ENCODE measurements at places on chromosomes 12 and 14.

DNA sequence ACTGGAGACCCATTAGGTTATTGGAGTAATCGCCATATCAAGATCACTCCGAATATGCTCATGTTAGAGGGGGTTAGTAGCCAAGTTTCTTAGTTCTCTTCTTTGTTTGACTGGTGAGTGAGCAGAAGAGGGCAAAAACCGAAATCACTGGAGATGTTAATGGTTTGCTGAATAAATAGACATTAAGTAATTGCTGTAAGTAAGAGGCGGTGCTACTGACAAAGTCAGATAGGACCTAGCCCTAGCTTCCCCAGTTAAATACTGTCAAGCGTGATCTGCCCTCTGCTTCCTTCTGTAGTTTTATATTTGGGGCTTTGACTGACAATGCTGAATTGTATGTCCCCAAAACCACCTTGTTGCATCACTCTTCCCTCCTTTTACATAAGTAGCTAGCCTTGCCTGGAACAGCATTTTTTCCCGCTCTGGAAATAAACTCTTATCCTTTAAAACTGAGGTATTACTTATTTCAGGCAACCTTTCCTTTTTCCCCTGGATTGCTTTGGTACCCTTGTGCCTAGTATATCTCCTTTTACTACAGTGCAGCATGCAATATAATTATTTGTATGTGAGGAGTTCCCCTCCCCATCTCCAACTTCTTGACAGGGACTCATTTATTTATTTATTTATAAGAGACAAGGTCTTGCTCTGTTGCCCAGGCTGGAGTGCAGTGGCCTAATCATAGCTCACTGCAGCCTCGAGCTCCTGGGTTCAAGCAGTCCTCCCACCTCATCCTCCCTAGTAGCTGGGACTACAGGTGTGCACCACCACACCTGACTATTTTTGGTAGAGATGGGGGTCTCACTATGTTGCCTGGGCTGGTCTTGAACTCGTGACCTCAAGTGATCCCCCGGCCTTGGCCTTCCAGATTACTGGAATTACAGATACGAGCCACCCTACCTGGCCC lies 1.4 kb downstream of the SNRPF start:
- no peak for DNase-seq

DNA sequence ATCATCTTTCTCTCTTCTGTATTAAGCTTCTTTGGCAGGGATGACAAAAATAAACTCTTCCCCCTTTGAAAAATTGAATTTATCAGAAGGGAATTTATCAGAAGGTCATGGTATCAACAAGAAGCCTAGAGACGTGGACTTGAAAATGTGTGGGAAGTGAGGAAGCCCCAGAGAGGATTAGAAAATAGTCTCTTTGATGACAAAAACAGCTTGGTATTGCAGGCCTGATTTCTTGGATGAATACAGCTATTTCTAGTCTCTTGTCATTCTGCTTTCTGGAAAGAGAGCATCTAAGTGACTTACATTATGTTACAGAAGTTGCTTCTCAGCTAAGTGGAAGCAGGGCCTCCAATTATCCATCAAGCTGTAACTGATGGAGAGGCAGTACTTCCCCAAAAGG lies 111.1 kb downstream of the KITLG start:
- DNase-seq = no peak

- DNase-seq = no peak
These were observed 996.2 kb upstream of the FLRT2 start for GRCh38 chr14:84533791-84534190.

DNA sequence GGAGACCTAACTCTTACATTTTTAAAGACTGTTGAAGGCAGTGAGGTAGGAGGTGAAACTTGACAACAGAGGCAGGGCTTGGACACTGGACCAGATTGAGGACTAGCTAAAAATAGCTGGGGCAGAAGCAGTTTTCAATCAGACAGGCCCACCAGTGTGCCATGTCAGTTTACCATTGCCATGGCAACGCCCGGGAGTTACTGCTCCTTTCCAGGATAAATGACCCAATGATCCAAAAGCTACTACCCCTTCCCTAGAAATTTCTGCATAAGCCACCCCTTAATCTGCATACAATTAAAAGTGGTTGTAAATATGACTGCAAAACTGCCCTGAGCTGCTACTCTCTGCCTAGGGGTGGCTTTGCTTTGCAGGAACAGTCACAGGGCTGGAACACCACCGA lies 53.2 kb upstream of the PKP2 start:
- DNase-seq = no peak

- DNase-seq = no peak
These were observed 268.7 kb upstream of the SEL1L start for GRCh38 chr14:81802341-81802740.

GRCh38 chr14:27056586-27056985 lies 458.8 kb upstream of the NOVA1 start:
- peak; percentile 91 for DNase-seq

GRCh38 chr14:58200480-58200841 lies 512 bp downstream of the ACTR10 start:
- no peak for DNase-seq

DNA sequence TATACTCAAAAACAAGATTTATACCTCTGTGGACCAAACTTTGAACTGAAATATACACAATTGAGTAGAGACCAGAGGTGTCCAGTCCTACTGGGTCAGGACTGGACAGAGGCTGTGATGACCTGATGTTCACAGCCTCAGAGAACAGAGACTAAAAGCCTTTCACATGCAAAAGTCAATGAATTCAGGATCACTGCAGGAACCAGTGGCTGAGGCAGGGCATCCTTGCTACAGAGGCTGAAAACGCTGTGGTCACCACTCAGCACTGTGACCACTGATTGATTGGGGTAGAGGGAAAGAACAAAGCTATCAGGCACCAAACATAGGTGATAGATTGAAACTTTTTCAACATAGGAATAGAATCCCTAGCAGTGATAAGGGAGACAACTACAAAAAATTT lies 25.1 kb downstream of the GRIP1 start:
- DNase-seq = no peak

- DNase-seq = no peak
These were observed 283.0 kb downstream of the ACSS3 start for GRCh38 chr12:81360916-81361315.

DNA sequence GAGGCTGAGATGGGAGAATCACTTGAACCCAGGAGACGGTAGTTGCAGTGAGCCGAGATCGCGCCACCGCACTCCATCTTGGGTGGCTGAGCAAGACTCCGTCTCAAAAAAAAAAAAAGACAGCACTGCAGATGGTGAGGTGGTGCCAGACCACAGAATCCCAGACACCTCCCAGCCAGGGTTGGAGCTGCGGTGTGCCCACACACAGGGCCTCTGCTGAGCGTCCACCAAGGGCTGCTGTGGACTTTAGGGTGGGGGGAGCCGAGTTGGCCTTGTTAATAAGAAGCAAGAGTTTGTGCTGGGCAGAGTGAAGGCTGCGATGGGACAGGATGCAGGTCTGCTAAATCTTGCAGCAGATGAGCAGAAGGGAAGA lies 14.2 kb downstream of the KMT5A start:
- no peak for DNase-seq

DNA sequence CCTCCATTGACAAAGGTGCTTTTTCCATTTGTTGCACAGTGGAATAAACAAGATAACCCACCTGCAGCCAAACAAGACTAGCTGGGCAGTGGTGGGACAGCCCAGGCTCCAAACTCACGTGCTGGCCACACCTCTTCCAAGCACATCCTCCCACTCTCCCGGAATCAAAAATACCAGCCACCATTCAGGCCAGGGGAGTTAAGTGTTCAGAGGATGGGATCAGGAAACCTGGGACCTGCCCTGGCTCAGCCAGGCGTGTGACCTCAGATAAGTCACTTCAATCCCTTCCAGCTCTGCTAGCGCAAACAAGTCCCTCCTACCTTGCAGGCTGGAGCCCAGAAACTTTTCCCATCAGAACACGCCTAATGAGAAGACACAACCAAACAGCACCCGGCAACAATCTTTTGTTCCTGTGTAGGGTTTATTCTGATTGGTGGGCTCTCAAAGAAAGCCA lies 43.3 kb downstream of the ACTN1 start:
- DNase-seq = no peak

GRCh38 chr14:50333014-50333509 lies 20.9 kb downstream of the DMAC2L start:
- DNase-seq = no peak

DNA sequence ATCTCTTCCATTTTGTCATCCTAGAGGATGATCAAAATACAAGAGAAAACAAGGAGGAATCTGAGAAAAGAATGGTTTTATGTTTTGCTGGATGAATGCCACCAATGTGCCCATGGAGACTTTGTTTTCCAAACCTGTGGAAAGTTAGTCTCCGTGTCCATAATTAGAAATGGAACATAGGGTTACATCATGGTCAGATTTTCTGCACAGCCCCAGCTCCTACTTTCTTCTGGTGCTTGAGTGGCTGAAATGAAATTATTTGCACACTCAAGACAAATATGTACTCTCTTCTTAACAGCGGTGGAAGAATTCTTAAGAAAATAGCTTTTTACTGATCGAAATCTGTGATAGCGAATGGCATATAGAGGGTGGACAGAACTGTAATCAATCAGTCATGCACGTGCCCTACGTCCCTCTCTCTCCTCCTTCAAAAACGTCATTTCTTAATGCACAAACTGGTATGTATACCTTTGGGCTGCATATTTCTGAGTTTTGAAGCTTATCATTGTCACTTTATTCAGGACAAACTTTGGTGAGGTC lies 825.2 kb downstream of the AACS start:
- DNase-seq = no peak

DNA sequence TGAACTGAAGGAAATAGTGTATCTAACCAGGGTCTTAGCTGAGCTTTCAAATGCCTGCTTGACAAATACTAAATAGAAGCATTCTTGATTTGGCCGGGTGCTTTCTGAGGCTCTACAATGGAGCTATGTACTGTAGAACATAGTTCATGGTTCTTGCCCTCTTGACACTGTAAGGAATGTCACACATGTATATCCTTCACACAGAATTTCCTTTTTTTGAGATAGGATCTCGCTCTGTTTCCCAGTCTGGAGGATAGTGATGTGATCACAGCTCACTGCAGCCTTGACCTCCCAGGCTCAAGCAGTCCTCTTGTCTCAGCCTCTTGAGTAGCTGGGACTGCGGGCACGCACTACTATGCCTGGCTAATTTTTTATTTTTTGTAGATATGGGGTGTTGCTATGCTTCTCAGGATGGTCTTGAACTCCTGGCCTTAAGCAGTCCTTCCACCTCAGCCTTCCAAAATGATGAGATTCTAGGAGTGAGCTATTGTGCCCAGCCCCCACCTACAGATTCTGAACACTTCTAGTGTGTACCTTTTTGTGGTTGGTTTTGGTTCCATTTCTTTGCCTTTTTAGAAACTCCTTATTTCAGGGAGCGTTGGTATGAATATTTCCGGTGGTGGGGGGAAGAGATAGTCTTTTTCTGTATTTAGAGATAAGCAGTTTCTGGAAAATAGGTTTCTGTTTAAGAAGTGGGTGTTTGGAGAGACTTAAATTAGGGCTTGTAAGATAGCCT lies 4.2 kb downstream of the MLXIP start:
- DNase-seq = no peak

DNA sequence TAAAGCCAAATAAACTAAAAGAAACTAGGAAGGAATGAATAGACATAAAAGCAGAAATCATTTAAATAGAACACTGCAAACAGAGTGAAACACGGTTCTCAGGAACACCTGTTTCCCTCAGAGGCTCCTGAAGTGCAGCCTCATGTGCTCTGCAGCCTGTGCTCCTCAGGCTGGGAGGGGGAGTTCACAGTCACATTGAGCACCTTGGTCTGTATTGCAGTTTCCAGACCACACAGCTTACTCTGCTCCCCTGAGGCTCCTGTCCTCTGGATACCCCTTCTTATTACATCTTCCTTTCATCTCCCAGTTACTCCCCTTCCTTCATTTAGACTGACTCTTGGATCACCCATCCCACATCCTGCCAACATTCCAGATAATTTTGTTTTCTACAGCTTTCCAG lies 49.7 kb upstream of the DCD start:
- peak; percentile 14 for DNase-seq

DNA sequence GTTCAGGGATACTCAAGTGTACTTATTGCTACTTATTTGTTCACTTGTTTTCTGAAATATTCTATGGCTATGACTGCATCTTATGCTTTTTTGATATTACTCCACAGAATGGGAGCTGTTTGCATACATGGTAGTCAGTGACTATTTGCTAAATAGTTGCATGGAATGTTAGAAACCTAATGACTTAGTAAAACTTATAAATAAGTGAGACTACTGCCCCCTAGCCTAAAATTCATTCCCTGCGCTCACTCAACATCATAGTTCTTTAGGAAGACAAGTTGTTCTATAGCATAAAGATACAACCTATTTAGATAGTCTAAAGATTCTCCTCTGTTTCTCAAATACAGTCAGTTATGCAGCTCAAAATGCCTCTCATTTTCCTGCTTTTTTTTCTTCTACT lies 305.5 kb downstream of the CEP128 start:
- no peak for DNase-seq
